ENCODE measurements at places on chromosomes 7 and 10. TPM values are rescaled to one million over a fixed set of nuclear protein-coding genes. Genes with fewer than 3 reads are reported as not detected.

DNA sequence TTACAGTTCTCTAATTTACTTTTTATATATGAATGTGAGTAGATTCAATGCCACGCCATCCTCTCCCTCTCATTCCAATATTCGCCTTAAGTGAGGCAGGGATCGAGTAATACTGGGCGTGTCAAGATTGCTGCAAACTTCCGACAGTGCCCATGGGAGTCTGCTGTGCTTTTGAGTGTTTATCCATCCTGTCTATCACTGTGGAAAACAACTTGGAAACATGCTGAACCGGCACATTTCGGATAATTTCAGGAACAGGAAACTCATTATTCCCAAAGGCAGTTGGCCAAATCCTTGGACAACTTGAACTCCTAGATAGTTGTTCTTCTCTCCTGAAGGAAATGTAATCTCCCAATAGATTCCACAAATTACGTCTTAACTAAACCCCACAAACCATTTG, 28.5 kb downstream of the PIP4K2A start:
- H3K27ac ChIP-seq, result no peak overlapping the region
- no peaks in the 10 kb centered on the region for H3K36me3 ChIP-seq
- H3K27me3 ChIP-seq, result no peaks in the 10 kb centered on the region
- no peak overlapping the region for H3K4me3 ChIP-seq
- H3K4me1 ChIP-seq, result peaks cover 98% of the 10 kb centered on the region
- DNase-seq, result no peak

DNA sequence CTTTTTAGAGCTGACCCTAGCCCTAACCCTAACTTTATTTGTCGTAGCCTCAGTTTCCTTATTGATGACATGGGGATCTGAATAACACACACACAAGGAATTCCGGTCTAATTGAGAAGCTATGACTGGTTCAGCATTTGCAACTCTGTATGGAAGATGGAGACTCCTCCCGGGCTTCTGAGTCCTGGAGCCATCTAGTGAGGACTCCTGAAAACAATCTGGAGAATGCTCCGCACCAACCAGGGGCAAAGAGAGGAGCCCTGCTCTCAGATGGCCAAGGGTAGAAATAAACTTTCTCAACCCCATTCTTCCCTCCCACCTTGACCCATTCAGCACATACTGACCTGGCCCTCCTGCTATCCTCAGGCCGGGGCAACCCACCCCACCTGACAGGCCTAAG, 26.4 kb downstream of the MBL2 start:
- no peak overlapping the region for H3K4me3 ChIP-seq
- no peaks in the 10 kb centered on the region for H3K36me3 ChIP-seq
- DNase-seq, result no peak

DNA sequence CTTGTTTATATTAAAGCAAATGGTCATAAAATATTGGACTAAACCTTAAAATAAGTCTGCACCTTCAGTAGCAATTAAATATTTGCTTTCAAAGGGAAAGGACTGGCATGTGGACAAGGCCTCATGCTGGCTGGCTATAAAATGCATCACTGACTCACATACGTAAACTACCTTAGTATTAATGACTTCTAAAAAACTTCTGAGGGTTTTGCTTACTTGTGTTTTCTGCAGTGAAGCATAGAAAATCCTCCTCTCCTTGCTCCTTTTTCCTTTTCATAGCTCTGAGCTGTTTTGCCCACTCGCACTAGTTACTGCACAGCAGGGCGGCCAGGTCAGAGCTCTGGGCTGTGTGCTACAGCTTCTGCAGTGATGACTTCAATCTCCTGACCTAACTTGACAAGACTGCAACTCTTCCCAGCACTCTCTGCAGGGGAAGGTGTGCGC, 82.3 kb downstream of the CUL2 start:
- no peak overlapping the region for H3K27ac ChIP-seq
- no peak for DNase-seq
- no peak overlapping the region for H3K4me3 ChIP-seq
- peaks cover 9% of the 10 kb centered on the region for H3K4me1 ChIP-seq
- H3K36me3 ChIP-seq, result peaks cover 5% of the 10 kb centered on the region

DNA sequence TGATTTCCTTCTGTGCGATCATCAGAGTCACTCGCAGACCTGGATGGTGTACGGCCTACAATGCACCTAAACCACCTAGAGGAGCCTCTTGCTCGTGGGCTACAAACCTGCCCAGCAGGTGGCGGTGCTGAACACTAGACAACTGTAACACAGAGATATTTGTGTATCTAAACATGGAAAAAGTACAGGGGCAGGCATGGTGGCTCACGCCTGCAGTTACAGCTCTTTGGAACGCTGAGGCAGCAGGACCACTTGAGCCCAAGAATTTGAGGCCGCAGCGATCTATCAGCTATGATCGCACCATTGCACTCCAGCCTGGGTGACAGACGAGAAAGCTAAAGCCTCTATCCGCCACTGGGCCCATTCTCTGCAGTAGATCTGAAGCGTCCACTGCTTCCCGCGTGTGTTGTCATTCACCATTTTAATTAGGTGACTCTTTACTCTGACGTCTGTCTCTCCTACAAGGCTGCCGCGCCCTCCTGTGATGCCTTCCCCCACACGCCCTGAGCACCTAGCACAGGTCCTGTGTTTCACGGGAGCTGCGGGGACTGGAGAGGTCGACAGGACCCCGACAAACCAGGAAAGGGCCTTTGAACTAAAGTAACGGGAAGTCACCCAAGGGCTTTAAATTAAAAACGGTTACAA, 774 bp downstream of the TUBGCP2 start:
- H3K4me3 ChIP-seq, result peak overlapping the region; percentile 88
- H3K27ac ChIP-seq, result peak overlapping the region; percentile 99
- H3K4me1 ChIP-seq, result peaks cover 18% of the 10 kb centered on the region
- H3K36me3 ChIP-seq, result peaks cover 17% of the 10 kb centered on the region

- H3K4me3 ChIP-seq, result no peak overlapping the region
- no peaks in the 10 kb centered on the region for H3K36me3 ChIP-seq
- H3K27me3 ChIP-seq, result peaks cover 7% of the 10 kb centered on the region
- no peak for DNase-seq
These were observed 4.3 kb upstream of the GPNMB start for GRCh38 chr7:23242321-23242720.

ACBD7 gene
- 1.2 TPM for total RNA-seq

Measured in CD8-positive, alpha-beta memory T cell (primary cell).